ENCODE measurements at places on chromosomes 3 and 15.

GRCh38 chr3:125643172-125643571 lies 47.9 kb upstream of the OSBPL11 start:
- no peak for DNase-seq

- DNase-seq = no peak
Measured at GRCh38 chr15:69424001-69424400, 9.9 kb downstream of the KIF23 start.

DNA sequence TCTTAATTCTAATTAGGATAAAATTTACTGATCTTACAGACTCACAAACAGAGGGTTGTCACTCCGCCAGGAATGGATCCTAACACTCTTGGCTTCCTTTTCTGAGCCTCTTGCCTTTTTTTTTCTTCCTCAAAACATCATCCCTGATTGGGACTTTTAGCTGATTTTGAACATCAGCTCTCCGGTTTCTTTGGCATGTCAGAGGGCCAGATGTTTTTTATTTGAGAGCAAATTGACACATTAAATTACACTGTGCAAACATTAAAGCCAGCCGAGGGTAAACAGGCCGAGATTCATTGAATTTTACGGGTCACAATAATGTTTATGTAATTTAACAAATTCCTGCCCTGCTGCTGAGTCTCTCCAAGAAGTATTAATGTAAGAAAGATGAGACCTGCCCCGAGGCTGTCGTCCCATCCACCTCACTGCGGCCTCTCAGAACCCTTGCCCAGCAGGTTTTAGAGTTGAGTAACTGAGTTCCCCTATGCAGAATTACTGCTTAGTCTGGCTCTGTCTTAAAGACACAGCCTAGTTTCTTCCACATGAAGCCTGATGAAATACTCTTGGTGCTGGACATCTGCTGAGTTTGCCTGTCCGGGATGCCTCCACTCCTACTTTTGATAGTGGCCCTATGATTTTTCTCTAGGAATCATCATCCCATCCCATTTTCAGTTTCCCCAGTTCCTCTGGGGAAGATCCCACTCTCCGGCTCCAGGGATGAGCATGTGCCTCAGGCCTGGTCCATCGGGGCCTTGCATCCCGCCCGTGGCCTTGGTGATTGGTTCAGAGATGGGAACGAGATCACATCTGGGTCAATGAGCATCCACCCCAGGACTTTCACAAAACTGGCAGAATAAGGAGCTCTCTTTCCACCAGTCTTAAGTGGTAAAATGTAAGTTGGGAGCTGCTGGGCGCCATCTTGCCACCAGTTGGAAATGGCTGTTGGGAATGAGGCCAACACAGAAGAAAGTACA lies 226.6 kb upstream of the TLE3 start:
- DNase-seq = no peak

GRCh38 chr3:7697548-7697947 lies 804.1 kb upstream of the LMCD1 start:
- DNase-seq = no peak

DNA sequence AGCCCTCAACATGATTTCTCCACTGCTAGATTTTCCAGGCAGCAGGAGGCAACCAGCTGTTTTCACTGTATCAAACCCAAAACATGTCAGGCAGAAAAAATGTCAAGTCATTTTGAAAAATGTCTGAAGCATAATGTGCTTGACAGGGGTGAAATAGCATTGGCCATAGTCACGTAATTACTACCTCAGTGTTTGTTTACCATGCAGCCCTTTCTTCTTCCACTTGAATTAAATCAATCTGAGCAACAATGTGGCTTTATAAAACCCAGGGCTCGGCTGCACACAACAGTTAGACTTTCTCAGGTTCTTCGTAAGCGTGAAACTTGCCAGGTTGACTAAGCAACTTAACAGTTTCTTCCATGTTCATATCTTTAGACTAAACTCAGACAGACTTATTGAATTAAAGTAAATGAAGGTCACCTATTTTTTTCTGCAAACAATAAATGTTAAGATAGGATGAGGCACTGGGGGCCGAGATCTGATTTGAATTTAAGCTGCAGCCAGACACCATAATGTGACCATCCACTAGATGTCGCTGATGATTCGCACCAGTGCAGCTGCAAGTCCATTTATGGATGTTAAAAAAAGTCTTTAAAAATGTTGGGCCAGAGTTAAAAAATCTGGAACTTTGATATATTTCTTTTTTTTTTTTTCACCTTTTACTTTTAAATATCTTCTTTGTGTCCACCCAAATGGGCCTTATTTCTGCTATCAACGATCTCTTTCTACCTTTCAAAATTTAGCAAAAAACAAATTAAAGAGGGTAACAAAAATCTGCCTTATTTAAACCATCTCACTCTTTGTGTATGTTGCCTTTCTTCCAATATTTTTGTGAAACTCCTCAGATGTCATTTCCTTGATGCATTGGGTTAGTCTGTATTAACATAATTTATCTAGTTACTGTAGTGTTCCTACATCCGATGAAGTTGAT lies 305.9 kb downstream of the CACNA2D3 start:
- no peak for DNase-seq

DNA sequence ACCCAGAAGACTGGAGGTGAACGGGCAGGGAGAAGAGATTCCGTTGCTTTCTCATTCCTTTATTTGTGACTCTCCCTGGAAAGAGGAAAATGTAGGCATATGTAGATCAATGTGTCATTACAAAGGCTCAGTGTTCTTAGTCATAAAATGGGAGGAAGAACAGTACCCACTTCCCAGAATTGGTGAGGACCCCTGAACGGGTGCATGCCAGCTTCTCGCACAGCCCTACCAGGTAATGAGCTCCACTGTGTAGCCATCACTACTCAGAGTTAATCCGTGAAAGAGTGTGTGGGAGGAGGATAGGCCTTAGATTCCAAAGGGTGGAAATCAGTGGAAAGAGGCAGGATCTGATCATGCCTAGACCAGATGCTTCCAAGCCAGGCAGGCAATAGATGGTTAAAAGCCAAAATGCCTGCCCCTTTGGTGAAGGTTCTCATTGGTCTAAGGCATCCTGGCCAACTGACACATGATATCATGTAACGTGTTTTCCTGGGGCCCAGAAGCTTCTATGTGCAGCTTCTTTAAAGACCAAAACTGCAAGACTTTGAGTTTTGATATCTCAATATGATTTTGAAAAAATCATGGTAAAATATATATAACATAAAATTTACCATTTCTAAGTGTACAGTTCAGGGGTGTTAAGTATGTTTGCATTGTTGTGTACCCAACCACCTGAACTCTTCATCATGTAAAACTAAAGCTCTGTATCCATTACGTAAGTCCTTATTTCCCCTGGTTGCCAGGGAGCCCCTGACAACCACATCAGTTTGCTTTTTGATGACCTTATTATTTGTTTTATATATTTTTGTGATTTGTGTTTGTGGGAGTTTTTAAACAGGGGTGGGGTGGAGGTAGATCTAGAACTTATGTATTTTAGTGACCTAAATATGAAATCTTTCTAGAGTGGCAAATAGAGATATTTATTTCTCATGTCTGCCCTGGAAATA lies 402.2 kb upstream of the CFAP20DC start:
- DNase-seq = no peak

- DNase-seq = no peak
Measured at GRCh38 chr15:76987896-76988860, 6.7 kb upstream of the PSTPIP1 start.

DNA sequence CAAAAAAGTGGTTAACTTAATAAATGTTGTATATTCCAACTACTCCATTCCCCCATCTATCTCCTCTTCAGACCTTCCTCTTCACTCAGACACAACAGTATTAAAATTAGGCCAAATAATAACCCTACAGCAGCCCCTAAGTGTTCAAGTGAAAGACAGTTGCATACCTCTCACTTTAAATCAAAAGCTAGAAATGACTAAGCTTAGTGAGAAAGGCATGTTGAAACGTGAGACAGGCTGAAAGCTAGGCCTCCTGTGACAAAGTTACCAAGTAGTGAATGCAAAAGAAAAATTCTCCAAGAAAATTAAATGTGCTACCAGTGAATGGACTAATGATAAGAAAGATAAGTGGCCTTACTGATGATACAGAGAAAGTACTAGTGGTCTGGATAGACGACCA lies 71.7 kb downstream of the ANKRD28 start:
- DNase-seq = no peak

- DNase-seq = no peak
Measured at GRCh38 chr3:120802916-120803315, 60.4 kb downstream of the GTF2E1 start.
